ENCODE measurements at places on chromosomes 5 and 9. TPM values are rescaled to one million over a fixed set of nuclear protein-coding genes. Genes with fewer than 3 reads are reported as not detected.

DNA sequence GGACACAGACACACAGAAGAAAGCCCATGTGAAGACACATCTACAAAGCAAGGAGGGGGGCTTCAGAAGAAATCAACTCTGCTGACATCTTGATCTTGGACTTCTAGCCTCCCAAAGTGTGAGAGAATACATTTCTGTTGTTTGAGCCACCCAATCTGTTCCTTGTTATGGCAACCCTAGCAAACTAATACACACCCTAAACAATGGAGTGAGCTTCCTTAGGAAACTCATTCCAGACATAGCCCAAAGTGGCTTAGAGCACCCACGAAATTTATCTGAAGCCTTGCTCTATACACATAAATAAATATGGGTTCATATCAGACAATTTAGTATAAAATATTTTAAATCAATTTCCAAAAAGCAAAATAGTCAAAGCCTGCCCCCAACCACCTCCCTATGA, 7.6 kb upstream of the TBC1D2 start:
- DNase-seq = no peak
- H3K4me1 ChIP-seq = peaks cover 7% of the 10 kb centered on the region
- no peak overlapping the region for H3K27ac ChIP-seq

DNA sequence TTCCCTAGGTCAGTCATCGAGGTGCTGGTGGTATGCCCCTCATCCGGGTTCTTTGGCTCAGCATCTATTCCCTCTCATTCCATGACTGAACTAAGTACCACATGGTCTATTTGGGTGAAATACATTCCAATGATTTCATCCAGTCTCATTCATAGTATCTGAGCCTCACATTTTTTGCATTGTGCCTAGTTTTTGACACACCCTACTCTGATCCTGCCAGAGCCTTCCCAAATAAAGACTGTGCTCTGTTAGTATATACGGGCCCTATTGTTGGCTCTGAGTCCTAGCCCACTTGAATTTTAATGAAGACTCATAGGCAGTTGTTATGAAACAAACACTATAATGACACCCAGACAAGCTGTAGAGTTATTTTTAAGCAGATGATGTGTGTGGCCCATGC, 740.7 kb downstream of the CETN3 start:
- DNase-seq = no peak
- no peaks in the 10 kb centered on the region for H3K27me3 ChIP-seq
- peaks cover 4% of the 10 kb centered on the region for H3K36me3 ChIP-seq
- H3K27ac ChIP-seq = no peak overlapping the region

- H3K27ac ChIP-seq = no peak overlapping the region
- no peaks in the 10 kb centered on the region for H3K36me3 ChIP-seq
- no peaks in the 10 kb centered on the region for H3K27me3 ChIP-seq
These were observed 665.1 kb downstream of the CDH18 start for GRCh38 chr5:19322716-19323485.

DNA sequence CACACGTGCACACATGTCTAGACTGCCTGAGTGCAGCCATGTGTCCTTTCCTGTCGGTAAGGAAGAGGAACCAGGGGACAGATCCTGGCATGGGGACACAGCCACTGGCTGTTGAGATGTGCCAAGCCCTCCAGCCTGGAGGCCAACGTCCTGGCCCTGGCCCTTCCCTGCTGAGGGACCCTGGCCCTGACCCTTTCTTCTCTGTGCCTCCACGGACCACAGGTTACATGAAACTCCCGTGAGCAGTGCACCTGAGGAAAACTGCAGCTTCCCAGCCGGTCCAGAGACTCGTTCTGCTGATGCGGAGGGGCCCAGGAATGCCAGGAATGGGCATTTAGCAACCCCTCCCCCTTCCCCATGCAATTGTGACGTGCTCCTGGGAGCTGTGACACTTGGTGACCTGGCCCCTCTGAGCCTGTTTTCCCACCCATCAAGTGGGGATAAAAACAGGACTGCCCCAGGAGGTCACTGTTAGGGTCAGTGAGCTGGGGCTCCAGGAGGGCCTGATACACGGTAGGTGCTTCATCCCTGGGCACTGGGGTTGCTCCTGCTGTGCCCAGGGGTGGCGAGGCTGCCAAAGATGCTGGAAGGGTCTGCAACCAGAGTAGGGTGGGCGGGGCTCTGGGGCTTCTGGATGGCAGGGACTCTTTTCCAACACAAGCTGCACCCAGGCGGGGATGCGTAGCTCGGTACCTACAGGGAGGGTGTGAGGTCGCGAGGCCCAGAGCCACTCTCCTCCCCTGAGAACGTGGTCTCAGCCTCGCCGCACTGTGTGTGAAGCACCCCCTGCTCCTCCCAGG, 151.5 kb downstream of the C9orf50 start:
- peak; percentile 83 for DNase-seq
- H3K27ac ChIP-seq = no peak overlapping the region

Gene ZER1
- 14.7 TPM for total RNA-seq

GRCh38 chr9:117340422-117340821, 74.4 kb downstream of the ASTN2 start:
- no peak for DNase-seq
- H3K4me1 ChIP-seq = peaks cover 21% of the 10 kb centered on the region
- H3K27ac ChIP-seq = no peak overlapping the region

DNA sequence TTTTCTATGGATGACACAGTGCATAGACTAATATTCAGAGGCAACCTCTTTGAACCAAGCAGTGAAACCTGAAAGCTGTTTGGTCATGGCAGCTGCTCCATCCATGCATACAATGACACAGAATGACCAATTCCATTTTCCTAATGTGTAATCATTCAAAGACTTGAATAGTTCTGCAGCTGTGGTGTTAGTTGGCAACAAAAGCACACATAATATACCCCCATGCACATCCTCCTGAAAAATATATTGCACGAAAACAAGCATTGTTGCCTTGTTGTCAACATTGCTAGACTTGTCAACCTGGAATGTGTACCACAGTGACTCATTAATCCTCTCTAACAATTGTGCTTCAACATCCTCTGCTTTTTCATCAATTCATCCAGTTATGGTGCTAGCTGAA, 71.0 kb upstream of the SEMA6A start:
- H3K36me3 ChIP-seq = no peaks in the 10 kb centered on the region
- no peak overlapping the region for H3K27ac ChIP-seq
- H3K4me3 ChIP-seq = no peak overlapping the region
- no peak for DNase-seq

Gene OMD
- total RNA-seq = not detected

Gene LHX3
- not detected for total RNA-seq

DNA sequence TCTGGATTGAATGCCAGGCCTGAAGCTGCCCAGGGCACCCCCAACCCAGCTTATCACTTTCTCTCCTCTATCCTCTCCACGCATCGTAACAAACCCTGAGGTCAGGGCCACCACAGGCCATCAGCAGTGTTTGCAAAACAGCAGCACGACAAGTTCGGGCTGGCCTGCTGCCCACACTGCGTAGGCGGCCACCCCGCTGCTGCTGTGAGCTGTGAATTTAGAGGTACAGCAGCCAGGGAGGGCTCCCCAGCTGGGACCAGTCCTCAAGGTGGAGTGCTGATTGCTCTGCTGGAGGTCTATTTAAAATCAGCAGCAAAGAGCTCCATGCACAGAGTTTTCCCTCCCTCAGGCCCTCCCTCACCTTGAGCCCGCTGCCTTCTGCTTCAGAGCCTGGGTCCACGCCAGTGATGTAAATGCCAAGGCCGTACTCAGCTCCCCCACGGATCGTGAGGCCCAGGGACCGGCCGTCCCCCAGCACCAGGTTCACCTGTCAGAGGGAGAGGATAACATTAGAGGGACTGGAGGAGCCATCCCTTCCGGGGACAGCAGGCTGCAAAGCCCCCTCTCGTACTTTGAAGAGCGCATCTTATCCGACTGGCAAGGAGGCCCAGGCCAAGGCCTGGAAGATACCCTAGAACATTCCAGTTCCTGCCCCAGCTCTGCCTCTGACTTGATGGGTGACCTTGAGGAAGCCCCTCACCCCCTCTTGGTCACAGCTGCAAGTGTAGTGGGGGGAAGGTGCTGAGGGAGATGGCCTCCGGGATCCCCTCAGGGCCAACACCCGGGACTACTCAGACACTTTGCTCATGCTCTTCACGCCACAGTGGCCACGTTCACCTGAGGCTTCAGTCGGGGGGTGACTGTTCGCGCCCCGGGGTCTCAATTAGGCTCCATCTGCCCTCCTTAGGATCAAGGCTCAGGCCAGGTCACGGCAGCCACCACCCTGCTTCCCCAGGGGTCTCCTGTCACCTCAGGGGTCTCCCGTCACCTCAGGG, 39.1 kb downstream of the WHRN start:
- no peak for DNase-seq
- H3K36me3 ChIP-seq = no peaks in the 10 kb centered on the region
- no peak overlapping the region for H3K27ac ChIP-seq
- H3K4me3 ChIP-seq = no peak overlapping the region
- H3K27me3 ChIP-seq = no peaks in the 10 kb centered on the region

DNA sequence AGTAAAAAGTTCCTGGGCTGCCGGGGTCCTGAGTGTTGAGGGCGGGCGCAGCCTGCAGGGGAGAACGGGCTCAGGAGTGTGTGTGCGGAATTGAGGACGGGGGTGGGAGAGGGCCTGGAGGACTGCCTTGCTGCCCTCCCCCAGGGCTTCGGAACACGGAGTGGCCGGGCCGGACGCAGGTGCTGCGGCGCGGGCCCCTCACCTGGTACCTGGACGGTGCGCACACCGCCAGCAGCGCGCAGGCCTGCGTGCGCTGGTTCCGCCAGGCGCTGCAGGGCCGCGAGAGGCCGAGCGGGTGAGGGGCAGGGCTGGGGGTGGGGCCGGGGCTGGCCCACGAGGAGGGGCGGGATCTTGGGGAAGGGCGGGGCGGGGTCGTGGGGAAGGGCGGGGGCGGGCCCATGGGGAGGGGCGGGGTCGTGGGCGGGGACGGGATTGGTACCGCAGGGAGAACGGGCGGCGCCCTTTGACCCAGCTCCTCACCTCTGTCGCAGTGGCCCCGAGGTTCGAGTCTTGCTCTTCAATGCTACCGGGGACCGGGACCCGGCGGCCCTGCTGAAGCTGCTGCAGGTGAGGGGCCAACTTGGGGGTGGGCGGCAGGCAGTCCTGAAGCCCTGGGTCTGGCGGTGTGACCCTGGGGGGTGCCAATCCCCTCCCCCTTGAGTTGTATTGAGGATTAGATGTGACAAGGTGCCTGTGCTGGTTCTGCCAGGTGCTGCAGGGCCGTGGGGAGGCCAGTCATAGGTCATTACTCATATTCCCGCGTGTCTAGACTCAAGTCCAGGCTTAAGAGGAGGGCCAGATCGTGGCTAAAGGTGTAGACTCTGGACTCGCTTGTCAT, 7.1 kb downstream of the FPGS start:
- H3K4me3 ChIP-seq = peak overlapping the region; percentile 29
- H3K4me1 ChIP-seq = peaks cover 4% of the 10 kb centered on the region
- peak; percentile 87 for DNase-seq
- H3K36me3 ChIP-seq = no peaks in the 10 kb centered on the region
- H3K27me3 ChIP-seq = no peaks in the 10 kb centered on the region
- H3K27ac ChIP-seq = no peak overlapping the region

DNA sequence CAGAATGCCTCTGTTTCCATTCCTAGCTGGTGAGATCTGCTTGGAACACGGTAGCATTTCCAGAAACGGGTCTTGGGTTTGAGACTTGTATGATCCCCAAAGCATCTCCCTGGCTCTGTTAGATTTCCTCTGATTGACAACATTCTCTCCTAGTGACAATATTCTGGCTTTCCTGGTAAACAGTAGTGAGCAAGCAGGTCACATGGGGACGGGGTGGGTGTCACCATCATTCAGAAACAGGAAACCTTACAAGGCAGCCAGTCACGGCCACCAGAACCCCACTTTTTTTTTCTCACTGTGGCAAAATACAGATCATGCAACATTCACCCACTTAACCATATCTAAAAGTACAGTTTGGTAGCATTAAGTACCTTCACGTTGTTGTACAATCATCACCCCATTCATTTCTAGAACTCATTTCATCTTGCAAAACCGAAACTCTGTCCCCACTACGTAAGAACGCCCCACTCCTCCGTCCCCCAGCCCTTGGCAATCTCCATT, 90.1 kb upstream of the LMX1B start:
- DNase-seq = no peak
- H3K4me1 ChIP-seq = peaks cover 27% of the 10 kb centered on the region
- H3K36me3 ChIP-seq = no peaks in the 10 kb centered on the region
- no peak overlapping the region for H3K27ac ChIP-seq
- H3K4me3 ChIP-seq = no peak overlapping the region

Gene SNX2
- 71.0 TPM for total RNA-seq

DNA sequence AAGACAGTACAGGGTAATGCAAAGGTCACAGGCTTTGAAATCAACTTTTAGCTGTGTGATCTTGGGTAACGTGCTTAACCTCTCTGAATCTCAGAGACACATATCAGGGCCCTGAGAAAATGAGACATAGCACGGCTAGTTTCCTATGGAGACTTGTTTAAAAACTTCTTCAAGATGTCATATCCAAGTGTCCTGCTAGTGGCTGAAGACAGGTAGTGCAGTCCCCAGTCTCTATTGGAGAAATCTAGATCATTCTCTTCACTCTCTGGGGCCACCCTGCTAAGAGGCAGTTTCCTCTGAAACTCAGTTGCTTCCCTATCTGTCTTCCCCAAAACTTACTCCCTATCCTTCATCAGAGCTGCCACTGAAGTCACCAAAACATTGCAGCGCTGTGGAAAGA, 30.3 kb upstream of the GRXCR2 start:
- H3K4me3 ChIP-seq = no peak overlapping the region
- H3K27me3 ChIP-seq = no peaks in the 10 kb centered on the region
- DNase-seq = no peak

GRCh38 chr5:33400675-33401074, 40.1 kb upstream of the TARS1 start:
- peaks cover 5% of the 10 kb centered on the region for H3K4me1 ChIP-seq
- no peak for DNase-seq
- H3K27me3 ChIP-seq = no peaks in the 10 kb centered on the region
- no peaks in the 10 kb centered on the region for H3K36me3 ChIP-seq

- no peak overlapping the region for H3K4me3 ChIP-seq
- no peaks in the 10 kb centered on the region for H3K36me3 ChIP-seq
- H3K4me1 ChIP-seq = no peaks in the 10 kb centered on the region
- no peak for DNase-seq
These were observed 10.5 kb downstream of the ECSCR start for GRCh38 chr5:139451878-139452660.

GRCh38 chr5:1844708-1845436, 37.9 kb downstream of the IRX4 start:
- no peak for DNase-seq
- no peak overlapping the region for H3K4me3 ChIP-seq
- no peak overlapping the region for H3K27ac ChIP-seq

Gene VLDLR
- 16.4 TPM for total RNA-seq

- DNase-seq = no peak
- H3K36me3 ChIP-seq = no peaks in the 10 kb centered on the region
- H3K4me3 ChIP-seq = no peak overlapping the region
- H3K4me1 ChIP-seq = no peaks in the 10 kb centered on the region
- H3K27ac ChIP-seq = no peak overlapping the region
These were observed 22.3 kb downstream of the COL5A1 start for GRCh38 chr9:134663753-134664415.

- peak; percentile 74 for DNase-seq
- no peak overlapping the region for H3K4me3 ChIP-seq
- no peaks in the 10 kb centered on the region for H3K27me3 ChIP-seq
These were observed 23.3 kb downstream of the CAVIN4 start for GRCh38 chr9:100601216-100601615.

Data from neural progenitor cell (in vitro differentiated cells).